ENCODE measurements at places on chromosomes 2 and 18. TPM values are rescaled to one million over a fixed set of nuclear protein-coding genes. Genes with fewer than 3 reads are reported as not detected.

GRCh38 chr2:44295633-44296359 lies 20.5 kb downstream of the SLC3A1 start:
- no peak for DNase-seq

GRCh38 chr2:88069117-88069516 lies 1.5 kb downstream of the SMYD1 start:
- DNase-seq = no peak

- no peak for DNase-seq
Observed at GRCh38 chr2:174449033-174449432, 37.8 kb downstream of the GPR155 start.

Gene PTPRN
- 0.30 TPM for total RNA-seq

Gene ABCG8
- total RNA-seq = not detected

Gene PDE1A
- 1.0 TPM for total RNA-seq

Gene POTEJ
- total RNA-seq = not detected

DNA sequence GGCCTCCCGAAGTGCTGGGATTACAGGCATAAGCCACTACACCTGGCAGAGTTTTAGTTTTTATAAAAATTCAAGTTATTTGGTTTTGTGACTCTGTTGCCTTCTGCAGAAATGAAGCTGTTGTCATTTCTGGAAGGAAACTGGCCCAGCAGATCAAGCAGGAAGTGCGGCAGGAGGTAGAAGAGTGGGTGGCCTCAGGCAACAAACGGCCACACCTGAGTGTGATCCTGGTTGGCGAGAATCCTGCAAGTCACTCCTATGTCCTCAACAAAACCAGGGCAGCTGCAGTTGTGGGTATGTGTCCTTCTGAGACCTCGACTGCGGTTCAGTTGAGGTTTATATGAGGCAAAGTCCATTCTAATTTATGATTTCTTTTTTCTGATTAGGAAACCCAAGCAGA lies 7.2 kb downstream of the MTHFD2 start:
- DNase-seq = no peak

DNA sequence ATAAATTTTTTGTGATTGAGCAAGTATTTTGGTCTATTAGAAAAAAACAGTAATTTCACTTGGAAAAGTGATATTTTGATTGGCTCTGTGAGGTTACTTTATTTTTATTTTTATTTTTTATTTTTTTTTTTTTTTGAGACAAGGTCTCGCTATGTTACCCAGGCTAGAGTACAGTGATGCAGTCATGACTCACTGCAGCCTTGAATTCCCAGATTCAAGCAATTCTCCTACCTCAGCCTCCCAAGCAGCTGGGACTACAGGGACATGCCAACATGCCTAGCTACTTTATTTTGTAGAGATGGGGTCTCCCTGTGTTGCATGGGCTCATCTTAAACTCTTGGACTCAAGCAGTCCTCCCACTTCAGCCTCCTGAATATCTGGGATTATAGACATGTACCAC lies 60.9 kb upstream of the MGAT5 start:
- DNase-seq = no peak

Gene LCT
- 0.03 TPM for total RNA-seq

DNA sequence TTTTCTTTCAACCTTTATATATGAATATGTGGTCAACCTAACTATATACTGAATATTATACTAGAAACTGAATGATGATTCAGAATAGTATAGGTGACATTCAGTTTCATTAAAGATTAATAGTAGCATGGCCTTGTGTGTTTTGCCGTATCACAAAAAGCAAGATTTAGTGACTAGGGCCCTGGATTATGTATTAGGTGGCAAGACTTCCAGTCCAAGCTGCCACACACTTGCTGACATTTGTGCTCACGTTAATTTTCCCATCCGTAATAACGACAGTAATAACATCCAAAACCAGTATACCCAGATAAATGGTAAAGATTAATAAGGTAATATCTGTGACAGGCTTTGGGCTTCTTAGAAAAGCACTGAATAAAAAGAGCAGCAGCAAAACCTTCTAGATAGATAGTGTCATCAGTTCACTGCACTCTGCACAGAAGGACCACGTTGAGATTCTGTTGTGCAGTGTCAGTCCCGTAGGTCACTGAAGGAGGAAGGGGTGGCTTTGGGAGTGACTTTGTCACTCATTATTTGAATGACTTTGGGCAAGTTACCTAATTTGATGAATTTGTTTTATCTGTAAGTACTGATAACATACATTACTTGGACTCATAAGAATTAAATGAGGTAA lies 451.7 kb downstream of the PTPRM start:
- no peak for DNase-seq

Gene UGT1A3
- total RNA-seq = not detected

DNA sequence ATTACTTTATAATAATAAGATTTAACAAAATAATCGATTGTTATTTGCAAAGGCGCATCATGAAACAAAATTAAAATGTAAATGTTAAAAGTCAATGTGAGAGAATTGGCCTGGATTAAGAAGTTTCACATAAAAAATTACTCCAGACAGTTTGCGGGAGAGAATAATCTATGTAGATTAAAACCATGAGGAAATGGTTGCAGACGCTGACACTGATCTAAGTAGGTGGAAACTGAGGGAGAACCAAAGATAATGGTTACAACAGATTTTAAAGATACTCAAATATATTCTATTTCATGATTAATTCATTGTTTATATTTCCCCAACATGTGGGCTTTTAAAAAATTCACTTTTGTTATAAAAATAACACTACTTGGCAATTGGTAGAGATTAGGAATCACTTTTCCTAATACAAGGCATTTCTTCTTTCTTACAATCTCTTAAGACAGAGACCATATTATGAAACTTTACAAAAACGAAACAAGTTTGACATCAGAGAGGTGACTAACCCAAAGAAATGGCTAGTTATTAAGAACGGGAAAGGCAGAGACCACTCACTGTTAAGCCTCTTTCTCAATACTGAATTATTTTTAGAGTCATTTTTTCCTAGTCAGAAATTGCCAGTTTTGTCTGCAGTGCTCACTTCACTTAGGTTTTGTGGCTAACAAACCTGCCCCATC lies 1.6 kb downstream of the KANSL1L start:
- no peak for DNase-seq

DNA sequence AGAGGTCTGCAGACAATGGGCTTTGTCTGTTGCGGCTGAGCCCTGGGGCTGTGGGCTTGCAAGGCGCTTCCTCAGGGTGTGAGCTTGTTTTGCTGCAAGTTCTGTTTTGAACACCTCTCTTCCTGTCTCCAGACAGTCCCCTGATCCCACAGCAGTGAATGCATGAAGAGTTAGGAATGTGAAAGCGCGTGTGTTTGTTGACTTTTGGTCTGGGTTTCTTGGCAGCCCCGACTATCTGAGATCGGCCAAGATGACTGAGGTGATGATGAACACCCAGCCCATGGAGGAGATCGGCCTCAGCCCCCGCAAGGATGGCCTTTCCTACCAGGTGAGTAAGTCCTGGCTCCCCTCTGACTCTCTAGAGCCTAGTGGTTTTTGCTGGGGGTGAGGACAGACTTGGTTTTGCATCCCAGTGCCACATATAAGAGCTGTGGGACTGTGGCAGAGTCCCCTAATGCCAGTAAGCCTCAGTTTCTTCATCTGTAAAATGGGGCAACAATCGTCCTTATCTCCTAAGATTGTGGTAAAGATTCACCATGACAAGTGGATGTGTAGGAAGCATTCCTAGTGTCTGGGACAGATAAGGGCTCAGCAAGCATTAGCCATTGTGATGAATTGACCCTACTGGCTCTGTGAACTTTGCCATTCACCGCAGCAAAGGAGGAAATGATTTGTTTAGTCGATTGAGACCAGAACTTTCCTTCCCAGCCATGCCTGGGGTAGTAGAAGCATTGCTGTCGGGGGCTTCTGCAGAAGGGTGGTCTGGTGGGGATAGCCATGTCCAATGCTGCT lies 3.0 kb downstream of the LBH start:
- no peak for DNase-seq

- DNase-seq = no peak
Observed at GRCh38 chr2:224242561-224242960, 159.3 kb downstream of the FAM124B start.

GRCh38 chr2:64787698-64788097 lies 134.0 kb upstream of the SERTAD2 start:
- no peak for DNase-seq

DNA sequence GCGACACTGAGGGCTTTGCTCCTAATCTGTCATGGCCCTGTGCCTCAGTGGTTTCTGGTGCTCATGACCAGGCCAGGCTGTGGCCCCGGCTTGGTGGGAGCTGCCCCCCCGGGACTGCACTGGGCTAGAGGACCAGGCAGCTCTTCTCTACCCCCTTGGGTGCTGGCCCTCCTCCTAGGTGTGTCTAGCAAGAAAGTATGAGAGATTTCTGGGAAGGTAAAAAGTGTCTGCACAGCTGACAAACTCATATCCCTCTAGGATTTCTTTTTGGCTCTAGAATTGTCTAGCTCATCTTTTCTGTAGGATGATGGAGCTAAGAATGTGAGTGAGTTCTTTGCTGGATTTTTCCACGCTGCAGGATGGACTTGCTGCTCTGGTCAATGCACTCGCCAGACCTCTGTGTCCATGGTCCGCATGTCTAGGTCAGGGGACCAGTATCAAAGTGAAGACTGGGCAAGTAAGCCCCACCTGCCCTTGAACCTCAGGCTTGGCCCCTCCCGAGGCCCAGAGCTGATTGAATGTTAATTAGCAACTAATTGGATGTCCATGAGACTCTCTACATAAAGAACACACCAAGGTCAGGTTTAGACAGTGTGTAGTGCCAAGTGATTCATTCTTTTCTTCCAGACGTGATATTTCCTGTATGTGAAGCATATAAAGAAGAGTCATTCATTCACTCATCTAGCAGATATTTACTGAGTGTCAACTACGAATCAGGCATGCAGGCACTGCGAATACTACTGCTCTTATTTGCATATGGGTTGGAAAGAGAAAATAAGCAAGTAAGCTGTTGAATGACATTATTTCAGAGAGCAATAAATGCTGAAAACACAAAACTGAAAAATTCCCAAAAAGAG lies 15.6 kb upstream of the PSD4 start:
- no peak for DNase-seq

DNA sequence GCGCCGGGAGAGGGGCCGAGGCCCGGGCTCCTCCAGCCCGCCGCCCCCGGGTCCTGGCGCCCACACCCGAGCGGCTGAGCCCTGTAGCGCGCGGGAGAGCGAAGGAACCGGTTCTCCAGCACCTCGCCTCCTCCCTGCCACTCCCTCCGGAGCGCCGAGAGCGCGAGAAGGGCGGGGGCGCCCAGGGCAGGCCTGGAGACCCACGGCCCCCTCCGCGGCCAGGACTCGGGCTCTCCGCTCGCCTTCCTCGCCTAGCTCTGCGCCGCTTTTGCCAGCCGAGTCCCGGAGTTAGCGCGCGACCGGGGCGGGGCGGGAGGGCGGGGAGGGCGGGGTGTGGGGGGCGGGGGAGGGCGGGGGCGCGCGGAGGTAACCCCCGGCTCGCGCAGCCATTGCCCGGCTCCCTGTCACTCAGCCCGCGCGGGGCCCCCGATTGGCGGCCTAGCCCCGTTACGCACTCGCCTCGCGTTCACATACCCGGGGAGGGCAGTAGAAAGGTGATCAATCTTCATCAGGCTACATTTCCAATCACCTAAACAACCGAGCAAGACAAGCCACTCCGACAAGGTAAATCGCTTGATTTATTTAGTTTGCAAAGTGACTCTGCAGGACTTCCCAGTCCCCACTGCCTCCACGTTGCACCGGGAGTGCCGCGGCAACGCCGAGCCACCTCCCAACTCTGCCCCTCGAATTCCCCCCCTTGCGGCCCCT lies at the start of gene OTX1:
OTX1 (plus strand) TSS at position 497 of the 708 bp plus-strand sequence. CDS start 2,161 bp downstream, outside the sequence.
- peak; percentile 67 for DNase-seq

GRCh38 chr2:225002656-225003045 lies 39.6 kb downstream of the DOCK10 start:
- DNase-seq = no peak

Gene AP1S3
- 12.6 TPM for total RNA-seq

DNA sequence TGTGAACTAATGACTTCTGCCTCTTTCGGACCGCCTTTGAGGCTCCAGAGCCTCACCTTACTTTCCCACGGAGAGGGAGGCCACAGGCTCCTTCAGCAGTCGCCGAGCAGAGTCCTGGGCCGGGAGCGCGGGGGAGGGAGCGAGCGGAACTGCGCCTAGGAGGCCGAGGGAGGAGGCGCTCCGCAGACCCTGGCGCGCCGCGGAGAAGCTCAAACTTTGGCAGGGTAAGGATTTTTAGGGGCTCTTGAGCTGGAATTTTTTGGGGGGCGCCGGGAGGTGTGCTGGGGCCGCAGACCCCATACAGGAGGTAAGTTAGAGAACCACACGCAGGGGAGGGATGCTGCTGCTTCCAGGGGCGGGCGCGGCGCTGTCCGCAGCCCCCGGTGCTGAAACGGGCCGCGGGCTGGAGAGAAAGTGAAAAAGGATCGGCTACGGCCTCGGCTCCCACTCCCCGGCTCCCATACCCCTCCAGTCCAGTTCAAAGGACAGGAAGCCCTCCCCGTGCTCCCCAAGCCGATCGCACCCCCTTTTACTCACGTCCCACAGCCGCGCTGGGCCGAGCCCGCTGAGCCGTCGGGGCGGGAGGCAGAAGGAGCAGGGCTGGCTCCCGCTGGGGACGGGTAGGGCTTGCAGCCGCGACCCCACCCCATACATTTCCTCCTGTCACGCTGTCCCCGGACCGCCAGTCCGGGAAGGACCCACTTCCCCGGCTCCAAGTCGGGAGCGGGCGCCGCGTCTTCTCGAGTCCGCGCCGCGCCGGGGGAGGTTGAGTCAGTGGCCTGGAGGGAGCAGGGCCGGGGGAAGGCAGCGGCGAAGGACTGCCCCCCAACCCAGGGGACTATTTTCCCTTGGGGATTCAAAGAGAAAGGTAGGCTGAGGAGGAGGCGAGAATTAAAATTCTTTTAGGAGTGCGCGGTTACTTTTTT lies at the start of gene CNGA3:
CNGA3 (plus strand) TSS at position 146 of the 926 bp plus-strand sequence. CDS start 23,520 bp downstream, outside the sequence.
- no peak for DNase-seq

Gene CCL20
- total RNA-seq = 3.8 TPM

Gene SCYGR4
- total RNA-seq = not detected

Gene HTR2B
- total RNA-seq = 0.33 TPM

- DNase-seq = no peak
Observed at GRCh38 chr2:239644011-239644410, 243.2 kb upstream of the HDAC4 start.

GRCh38 chr2:149103081-149103620 lies 64.7 kb downstream of the LYPD6B start:
- no peak for DNase-seq

- no peak for DNase-seq
Observed at GRCh38 chr2:209094221-209094620, 329.6 kb upstream of the MAP2 start.

GRCh38 chr2:1795261-1796231 lies 51.2 kb upstream of the PXDN start:
- no peak for DNase-seq

Gene SIX3
- total RNA-seq = not detected

Gene ANKRD39
- 12.8 TPM for total RNA-seq

GRCh38 chr2:143347271-143347695 lies 218.1 kb downstream of the ARHGAP15 start:
- no peak for DNase-seq

- DNase-seq = no peak
Observed at GRCh38 chr2:166331468-166331867, 44.3 kb downstream of the SCN9A start.

Gene ZNF892
- 2.9 TPM for total RNA-seq

DNA sequence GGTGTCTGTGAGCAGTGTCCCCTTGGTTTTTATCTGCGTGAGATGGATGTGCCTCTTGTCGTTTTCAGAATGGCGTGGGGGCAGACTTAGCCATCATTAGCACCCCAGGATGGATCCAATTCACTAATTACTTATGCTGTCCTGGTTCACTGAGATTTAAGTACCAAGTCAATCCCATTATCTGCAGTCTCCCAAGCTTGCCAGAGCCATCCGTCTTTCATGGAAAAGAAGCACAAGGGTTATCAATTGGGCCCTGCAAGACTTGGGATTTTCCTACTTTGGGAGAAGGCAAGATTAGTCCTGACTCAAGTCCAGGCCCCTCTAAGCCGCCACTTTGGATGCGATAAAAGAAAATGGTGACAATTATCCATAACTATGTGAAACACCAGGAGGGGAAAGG lies 404.0 kb downstream of the TMEM182 start:
- DNase-seq = no peak
